ENCODE measurements at places on chromosomes 6 and 20. TPM values are rescaled to one million over a fixed set of nuclear protein-coding genes. Genes with fewer than 3 reads are reported as not detected.

NMBR gene
- 0.11 TPM for total RNA-seq

GMPR gene
- not detected for total RNA-seq

TNXB gene
- 0.23 TPM for total RNA-seq

TP53TG5 gene
- total RNA-seq = not detected

PNPLA1 gene
- not detected for total RNA-seq

Data from hair follicular keratinocyte (primary cell).